Aorta (tissue), 5 donors: ENCODE measurements at places on chromosomes 11 and 22. TPM values are rescaled to one million over a fixed set of nuclear protein-coding genes. Genes with fewer than 3 reads are reported as not detected.

DNA sequence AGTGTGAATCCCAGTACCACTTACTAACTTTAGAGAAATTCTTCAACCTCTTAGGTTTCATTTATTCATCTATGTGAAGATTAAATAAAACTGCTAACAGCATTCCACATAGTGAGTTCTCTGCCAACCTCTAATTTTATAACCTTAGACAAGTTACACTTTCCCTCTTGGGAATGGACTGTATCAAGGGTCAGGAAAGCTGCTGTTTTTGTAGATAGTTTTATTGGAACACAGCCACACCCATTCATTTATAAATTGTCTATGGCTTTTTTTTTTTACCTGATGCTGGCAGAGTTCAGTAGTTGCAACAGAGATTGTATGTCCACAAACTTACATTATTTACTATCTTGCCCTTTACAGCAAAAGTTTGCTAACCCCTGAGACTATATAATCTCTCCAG is 81.1 kb downstream of the PAK1 start:
- no peak for DNase-seq

DNA sequence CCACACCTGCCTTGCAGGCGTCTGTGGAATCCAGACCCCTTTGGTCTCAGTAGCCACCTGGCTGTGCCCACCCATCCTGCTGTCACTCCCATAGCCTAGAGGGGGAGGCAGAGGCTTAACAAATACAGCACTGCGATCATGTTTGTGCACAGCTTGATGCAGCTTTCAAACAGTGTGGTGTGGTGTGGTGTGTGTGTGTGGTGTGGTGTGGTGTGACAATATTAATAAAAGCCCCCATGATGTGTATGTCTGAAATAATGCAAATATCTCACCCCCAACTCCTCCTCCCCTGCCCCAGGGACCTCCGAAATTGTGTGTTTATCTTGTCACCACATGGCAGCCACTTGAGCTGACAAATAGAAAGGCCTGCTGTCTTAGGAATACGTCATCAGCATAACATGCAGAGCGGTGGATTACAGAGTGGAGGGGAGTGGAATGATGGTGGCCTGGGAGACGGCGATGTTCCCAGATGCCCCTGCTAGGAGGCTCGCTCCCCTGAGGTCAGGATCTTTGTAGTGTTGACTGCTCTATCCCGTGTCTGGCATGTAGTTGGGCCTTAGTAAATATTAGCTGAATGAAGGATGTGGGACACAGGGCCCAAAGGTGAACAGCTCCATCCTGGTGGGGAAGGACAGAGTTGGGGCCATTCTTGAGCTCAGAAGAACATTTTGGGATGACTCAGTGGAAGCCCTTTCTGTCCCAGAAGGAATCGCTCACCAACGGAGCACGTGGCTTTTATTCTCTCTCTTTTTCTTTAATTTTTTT is 2.8 kb downstream of the PDXP start:
- DNase-seq: no peak

DNA sequence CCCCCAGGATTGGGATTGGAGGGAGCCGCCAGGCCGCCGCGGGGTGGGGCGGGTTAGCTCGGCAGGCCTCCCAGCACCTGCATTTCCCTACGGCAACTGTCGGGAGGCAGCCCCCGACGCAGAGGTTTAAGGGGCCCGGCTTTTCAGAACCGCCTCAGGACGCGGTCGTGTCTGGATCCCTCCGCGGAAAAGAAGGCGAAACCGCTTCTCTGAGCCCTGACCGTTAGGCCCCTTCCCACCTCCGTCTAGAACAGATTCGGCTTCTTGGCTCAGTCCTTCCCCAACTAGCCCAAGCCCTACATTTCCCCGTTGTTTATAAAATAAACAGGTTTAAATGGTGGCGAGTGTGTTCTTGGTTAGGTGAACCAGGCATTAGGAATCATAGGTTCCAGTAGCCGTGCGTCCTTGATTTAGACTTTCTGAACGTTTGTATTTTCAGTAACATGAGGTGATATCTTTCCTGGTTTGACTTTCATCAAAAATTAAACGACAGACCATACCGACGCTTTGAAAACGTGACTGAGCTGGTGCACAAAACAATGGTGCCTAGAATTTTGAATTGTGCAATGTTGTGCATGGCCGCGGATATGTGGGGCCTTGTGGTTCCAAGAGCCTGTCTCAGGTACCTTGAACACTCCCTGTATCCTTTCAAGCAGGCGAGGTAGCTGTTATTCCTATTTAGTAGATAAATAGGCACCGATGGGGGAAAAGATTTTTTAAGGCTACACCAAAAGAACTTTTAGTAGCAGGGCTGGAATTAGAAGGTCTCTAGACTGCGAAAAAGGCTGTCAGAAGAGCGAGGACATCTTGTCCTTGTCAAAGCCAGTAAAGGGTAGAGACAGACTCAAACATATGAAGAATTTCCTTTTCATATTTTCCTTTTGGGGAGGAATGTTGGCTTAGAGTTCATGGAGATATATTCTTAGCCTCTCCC is 1.2 kb upstream of the HSPA8 start:
- no peak for DNase-seq

INPP5J gene
- total RNA-seq: 2.4 TPM

- no peak for DNase-seq
Measured at GRCh38 chr11:132186699-132187098, 816.3 kb downstream of the NTM start.

DNA sequence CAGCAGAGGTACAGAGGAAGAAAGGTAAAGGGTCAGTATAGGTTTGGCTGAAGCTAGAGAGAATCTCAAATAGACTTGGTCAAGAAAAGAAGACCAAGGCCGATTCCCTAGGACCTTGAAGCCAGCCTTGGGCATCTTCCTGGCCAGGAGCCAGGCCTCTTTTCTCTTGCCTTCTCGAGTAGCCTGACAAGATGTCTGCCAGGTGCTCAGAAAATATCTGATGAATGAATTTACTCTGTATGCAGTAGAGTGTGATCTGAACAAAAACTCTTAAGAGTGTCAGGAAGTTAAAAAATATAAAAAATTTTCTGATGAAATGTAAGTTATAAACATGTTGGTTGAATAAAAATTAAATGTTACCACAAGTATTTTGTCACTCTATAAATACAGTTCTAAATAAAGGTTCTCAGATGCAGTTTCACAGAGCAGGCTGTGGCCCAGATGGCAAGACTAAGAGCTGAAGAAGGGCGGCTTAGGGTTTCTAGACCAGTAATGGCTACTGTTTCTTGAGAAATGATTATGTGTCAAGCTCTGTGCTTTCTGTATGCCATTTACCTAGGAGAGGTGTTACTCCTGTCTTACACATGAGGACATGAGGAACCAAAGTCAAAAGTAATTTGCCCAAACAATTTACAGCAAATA is 98.1 kb downstream of the ATXN10 start:
- no peak for DNase-seq

GRCh38 chr22:23677701-23677995 is 13.2 kb upstream of the RGL4 start:
- DNase-seq: no peak

EXPH5 gene
- 4.5 TPM for total RNA-seq
